Activated CD8-positive, alpha-beta memory T cell treated with anti-CD3 and anti-CD28 coated beads, Interleukin-2, amount 50 U/mL, for 4 hours (primary cell): ENCODE measurements at places on chromosomes 13 and 19.

DNA sequence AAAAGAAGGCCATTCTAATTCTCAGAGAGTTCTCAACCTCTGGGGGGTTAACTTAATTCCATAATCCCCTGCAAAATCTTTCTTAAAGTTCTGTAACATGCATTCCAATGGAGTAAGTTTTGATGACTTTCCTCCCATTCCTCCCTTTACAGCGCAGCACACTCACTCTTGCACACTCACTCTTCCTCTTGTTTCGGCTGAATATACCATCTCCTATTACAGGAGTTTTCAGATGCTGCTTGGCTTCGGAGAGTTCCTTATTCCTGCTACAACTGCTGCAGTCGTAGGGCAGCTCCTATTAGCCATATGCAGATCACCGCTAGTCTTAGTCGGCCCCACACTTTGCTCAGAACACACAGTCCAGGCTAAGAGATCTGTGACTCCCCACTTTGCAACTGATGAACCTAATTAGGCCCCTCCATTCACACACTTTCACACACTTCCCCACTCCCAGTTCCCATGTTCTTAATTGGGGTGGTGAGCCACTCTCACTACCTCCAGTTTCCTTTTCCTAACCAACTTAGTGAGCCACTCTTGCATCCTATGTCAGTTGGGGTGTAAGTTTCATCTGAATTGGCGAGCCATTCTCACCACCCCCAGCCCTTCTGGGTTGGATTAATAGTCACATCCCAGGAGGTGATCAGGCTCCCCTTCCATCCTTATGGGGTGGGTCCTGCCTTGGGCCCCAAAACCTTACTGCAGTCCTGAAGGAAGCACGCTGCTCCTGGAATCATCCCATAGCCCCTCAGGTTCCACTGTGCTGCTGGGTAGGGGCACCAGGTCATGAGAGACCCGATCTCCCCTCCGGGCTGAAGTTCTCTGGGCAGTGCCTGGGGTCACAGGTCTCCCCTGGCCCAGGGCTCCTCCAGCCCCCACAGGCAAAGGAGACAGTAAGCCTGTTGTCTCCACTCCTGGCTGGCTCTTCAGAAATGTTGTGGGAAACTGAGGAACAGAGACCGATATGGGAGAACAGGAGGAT is 53.9 kb downstream of the OR10H4 start:
- no peak for DNase-seq

GRCh38 chr13:25860265-25860664 is 191.6 kb downstream of the SHISA2 start:
- DNase-seq, result no peak

- peak; percentile 49 for DNase-seq
These were observed 310.9 kb downstream of the ZNF536 start for GRCh38 chr19:30682999-30683536.

GRCh38 chr13:45696610-45697226 is 5.4 kb upstream of the CBY2 start:
- no peak for DNase-seq

- peak; percentile 43 for DNase-seq
These were observed 1.5 kb downstream of the KMT5C start for GRCh38 chr19:55341171-55341588.

DNA sequence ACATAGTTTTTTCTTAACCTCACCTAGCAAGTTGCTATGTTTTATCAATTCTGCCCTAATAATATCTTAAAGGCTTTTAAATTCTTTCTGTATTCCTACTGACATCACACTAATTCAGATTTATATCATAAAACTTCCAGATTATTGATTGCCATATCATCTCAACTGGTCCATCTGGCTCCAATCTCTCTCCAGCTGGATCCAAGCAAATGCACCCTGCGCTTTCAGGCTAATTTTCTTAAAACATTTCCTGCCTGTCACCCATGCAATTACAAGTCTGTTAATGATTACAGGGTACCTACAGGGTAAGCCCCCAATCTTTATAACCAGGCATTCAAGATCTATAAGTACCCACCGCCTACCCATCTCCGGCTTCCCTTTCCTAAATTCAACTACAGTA is 95.2 kb downstream of the SERP2 start:
- DNase-seq, result no peak

DNA sequence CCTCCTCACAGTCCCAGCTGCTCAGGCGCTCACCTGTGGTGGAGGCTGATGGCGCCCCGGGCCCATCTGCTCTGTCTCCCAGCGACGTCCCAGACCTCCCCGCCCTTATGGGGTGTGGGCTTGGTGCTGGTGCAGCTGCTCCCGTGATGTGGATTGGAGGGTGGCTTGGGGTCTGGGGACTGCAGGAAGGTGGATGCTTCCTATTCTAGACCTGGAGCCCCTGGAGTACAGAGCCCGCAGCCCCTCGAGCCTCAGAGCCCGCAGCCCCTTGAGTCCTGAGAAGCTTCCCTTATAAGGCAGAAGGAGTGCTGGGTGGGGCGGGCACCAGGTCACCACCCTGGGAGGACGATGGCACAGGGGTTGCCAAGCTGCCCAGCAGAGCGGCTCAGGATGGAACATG is 31.6 kb downstream of the DOT1L start:
- no peak for DNase-seq

DNA sequence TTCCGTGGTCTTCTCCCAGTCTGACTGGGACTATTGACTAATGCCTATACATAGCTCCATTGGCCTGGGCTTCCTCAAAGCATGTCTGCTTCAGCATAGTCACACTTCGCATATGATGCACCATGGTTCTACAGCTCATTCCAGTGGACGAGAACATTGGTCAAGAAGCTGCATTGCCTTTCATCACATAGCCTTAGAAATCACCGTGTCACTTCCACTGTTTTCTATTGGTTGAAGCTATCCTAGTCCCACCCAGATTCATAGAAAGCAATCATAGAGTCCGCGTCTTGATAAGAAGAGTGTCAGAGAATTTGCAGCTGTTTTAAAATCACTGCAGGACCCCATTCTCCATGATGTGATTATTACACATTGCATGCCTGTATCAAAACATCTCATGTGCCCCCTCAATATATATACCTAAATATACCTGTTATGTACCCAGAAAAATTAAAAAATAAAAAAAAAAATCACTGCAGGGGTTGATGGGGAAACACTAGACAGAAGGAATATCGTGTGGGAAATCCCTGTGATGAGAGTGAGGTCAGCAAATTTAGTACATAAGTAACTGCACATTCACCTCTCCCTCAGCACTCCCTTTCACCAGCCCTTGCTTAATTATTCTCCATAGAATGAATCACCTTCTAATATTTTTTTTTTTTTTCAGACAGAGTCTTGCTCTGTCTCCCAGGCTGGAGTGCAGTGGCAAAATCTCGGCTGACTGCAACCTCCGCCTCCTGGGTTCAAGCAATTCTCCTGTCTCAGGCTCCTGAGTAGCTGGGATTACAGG is 2.2 kb upstream of the ARHGAP33 start:
- DNase-seq, result no peak

DNA sequence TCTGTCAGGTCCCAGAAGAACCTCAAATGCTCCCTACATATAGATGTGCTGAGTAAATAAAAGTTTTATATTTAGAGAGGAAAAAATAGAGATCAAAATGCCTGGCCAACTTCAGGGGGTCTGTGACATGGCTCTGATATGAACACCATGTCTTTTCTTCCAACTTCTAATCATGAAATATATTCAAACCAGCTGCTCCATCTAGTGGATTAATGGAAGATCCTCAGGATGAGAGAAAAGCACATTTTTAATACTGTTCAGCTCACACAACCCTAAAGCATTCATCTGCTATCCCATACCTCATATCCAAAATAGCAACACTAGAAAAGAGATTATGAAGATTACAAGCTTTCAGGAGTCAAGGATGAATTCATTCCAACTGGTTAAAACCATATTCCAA is 56.0 kb upstream of the DOCK9 start:
- DNase-seq, result no peak

DNA sequence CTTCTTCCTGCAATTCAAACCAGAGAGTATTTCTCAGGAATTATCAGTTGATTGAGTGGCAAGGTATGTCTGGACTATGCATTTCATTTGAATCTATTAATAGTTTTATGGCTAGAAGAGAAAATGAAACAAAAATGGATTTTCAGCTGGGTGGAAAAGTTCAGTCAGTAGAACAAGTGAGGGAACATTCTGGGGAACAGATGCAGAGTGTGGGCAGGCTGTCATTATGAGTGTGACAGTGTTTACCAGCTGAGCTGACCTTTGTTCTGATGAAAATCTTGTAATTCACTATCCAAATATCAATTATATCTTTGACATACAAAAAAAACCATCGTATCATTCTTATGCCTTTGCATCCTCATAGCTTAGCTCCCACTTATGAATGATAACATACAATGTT is 2.6 kb upstream of the CLC start:
- no peak for DNase-seq

- no peak for DNase-seq
These were observed 38.7 kb upstream of the CYSLTR2 start for GRCh38 chr13:48615049-48615448.

- no peak for DNase-seq
These were observed 142.9 kb upstream of the SERP2 start for GRCh38 chr13:44230736-44231135.

- no peak for DNase-seq
These were observed 258.9 kb downstream of the PCDH20 start for GRCh38 chr13:61156753-61157152.

GRCh38 chr19:14582894-14583340 is at the start of gene CLEC17A:
Gene CLEC17A, plus strand, starts transcription at chr19:14583084. Its CDS starts 77 bp downstream, at chr19:14583161.
- no peak for DNase-seq

DNA sequence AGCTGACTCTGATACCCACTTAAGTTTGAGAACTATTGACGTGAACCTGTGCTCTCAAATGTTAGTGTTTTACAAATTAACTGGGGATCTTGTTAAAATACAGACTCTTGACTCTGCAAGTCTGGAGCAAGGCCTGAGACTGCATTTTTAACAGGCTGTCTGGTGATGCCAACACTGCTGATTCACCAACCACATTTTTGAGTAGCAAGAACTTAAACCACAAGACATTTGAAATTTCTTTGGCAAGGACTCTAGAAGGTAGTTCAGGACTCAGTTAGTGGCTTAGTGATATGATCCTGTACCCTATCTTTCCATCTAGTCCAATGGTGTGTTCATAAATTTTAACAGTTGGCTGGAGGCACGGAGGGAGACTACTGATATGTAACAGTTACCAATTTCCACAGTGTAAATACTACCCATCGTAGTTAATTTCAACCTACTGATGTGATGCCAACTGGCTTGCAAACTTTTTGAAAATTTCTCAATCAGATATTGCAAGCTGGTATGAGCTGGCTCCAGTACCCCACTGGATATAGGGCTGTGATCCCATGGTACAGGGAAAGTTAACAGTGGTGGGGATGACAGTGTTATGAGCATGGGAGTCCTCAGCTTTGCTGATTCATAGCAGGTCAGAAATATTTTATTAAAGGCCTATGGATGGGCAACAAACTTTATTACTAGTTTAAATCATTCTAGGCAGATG is 255.1 kb downstream of the TBC1D4 start:
- DNase-seq, result no peak

GRCh38 chr19:55461974-55462626 is 658 bp upstream of the ISOC2 start:
- DNase-seq, result no peak

- DNase-seq, result no peak
These were observed 10.4 kb downstream of the TSPAN16 start for GRCh38 chr19:11306337-11306736.

GRCh38 chr13:98890186-98890585 is 87.7 kb downstream of the DOCK9 start:
- peak; percentile 28 for DNase-seq

- DNase-seq, result no peak
These were observed 31.0 kb downstream of the RUBCNL start for GRCh38 chr13:46355901-46356590.

DNA sequence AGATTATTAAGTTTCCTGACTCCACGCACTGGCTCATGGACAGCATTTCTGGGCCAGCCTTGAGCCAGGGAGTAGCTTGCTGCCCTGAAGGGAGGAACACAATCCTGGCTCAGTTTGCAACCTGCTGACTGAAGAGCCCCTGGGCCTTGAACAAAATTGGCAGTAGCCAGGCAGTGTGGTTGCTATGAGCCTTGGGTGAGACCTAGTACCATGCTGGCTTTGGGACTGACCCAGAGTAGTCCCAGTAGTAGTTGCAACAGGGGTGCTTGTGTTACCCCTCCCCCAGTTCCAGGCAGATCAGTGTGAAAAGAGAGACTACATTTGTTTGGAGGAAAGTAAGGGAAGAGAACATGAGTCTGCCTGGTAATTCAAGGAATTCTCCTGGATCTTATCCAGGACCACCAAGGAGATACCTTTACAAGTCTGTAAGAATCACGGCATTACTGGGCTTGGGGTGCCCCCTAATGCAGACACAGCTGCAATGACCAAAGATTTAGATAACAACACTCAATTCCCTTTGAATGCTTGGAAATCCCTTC is 22.0 kb downstream of the ITGBL1 start:
- no peak for DNase-seq

DNA sequence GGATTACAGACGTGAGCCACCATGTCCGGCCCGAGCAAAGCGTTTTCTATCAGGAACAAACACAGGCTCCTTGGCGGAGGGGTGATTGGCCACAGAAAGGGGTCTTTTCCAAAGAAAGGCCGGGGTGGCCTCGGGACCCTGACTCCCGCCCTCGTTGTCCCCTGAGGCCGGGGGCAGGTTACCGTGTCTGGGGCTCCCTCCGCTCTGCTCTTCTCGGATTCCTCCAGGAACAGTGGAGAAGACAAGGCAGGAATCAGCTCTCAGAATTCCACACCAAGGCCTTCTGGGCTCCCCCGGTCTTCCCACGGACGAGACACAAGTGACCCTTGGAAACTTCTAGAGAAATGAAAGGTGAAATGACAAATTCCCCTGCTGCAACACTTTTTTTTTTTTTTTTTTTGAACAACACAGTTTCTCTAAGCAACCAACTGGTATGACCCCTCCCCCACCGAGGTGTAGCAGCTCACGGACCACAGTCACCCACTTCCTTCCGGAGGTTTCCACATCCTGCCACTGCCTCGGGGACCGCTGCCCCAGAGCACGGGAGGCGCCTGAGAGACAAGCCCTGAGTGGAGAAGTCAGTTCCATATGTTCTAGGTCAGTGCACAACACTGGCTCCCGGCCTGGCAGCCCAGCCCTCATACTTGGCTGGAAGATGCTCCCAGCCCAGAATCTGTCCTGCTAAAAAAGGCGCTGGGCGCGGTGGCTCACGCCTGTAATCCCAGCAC is 11.0 kb downstream of the MOB3A start:
- peak; percentile 85 for DNase-seq

GRCh38 chr13:30884543-30884942 is 21.5 kb upstream of the MEDAG start:
- DNase-seq, result no peak

- no peak for DNase-seq
These were observed 3.8 kb downstream of the SLC8A2 start for GRCh38 chr19:47467914-47468313.

GRCh38 chr13:36736119-36736726 is 62.4 kb downstream of the SERTM1 start:
- DNase-seq, result peak; percentile 23

GRCh38 chr13:41614671-41615527 is 157.5 kb downstream of the RGCC start:
- DNase-seq, result no peak

DNA sequence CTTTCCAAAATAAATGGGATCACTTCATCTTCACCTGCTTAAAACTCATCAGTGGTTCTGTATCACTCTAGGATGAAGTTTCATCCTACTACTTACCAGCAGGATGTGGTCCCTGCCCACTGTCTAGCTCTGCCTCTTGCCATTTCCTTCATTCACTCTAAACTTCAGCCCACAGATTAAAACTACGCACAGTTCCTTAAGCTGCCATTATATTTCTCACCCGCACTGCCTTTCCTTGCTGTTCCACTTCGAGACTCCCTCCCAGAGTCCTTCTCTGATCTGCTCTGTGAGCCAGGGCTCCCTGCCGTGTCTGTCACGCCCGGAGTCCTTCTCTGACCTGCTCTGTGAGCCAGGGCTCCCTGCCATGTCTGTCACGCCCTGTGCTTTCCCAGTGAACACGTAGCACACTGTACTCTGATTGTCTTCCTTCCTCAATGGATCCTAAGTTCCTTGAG is 52.0 kb upstream of the NPAS1 start:
- no peak for DNase-seq
